ENCODE measurements at places on chromosomes 4 and X.

DNA sequence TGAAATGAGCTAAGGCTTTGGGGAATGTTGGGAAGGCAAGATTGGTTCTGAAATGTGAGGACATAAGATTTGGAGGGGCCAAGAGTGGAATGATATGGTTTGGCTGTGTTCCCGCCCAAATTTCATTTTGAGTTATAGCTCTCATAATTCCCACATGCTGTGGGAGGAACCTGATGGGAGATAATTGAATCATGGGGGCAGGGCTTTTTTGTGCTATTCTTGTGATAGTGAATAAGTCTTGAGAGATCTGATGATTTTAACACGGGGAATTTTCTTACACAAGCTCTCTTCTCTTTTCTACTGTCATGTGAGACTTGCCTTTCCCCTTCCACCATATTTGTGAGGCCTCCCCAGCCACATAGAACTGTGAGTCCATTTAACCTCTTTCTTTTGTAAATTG lies 157.6 kb upstream of the C1QTNF7 start:
- DNase-seq: no peak

DNA sequence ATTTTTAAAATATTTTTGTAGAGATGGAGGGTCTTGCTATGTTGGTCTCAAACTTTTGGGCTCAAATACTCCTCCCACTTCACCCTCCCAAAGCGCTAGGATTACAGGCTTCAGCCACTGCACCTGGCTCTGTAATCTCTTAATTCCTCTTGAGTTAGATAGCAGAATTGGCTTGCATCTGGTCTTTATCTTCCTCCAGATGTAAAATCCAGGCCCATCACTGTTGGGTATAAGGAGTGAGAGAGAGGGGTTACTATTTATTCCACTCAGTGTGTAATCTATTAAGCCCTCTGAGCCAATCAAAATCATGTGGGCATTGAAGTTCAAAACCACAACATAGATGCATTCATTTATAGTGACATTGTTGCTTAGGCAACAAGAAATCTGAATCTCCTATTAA lies 33.9 kb downstream of the ANK2 start:
- DNase-seq: no peak

- no peak for DNase-seq
Measured at GRCh38 chr4:183853548-183853940, 51.6 kb upstream of the STOX2 start.

- DNase-seq: no peak
Measured at GRCh38 chr4:39565878-39566600, 38.8 kb upstream of the UGDH start.

DNA sequence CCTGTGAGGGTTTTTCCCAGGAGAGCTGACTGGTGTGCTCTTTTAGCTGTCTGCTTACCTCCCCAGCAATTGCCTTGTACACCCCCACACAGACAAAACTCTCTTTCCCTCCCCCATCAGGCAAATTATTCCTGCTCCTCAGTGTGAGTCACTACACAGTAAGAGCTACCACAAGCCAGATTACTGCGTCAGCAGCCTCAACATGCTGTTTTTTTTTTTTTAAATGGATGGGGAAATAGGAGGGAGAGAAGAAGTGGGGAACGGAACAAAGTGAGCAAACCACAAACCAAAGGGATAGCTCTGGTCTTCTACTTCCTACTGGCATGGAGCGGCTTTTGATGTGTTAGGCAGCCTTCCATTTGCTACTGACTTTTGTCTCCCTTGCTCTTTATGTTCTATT lies 107.5 kb upstream of the ACSL4 start:
- DNase-seq: peak; percentile 82

DNA sequence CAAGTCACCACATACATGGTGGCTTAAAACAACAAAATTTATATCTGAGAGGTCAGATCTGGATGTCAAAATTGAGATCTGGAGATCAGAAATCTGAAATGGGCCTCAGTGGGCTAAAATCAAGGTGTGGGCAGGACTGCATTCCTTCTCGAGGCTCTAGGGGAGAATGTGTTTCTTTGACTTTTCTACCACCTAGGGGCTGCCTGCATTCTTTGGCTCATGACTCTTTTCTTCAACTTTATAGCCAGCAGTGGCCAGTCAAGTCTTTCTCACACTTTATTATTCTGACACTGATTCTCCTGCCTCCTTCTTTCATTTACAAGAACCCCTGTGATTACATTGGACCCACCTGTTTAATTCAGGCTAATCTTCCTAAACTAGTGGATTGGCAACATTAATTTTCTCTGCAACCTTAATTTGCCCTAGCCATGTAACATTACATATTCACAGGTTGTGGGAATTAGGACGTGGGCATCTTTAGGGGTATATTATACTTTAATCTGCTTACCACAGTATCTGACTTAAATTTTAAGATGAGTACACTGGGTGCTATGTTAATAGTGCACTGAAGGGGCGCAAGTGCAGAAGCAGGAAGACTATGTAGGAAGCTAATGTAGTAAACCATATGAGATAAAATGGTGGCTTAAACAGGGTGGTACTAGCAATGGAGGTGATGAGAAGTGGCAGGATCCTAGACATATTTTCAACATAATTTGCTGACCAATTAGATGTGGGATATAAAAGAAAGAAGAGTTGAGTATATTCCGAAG lies 188.0 kb downstream of the SLC4A4 start:
- DNase-seq: no peak

DNA sequence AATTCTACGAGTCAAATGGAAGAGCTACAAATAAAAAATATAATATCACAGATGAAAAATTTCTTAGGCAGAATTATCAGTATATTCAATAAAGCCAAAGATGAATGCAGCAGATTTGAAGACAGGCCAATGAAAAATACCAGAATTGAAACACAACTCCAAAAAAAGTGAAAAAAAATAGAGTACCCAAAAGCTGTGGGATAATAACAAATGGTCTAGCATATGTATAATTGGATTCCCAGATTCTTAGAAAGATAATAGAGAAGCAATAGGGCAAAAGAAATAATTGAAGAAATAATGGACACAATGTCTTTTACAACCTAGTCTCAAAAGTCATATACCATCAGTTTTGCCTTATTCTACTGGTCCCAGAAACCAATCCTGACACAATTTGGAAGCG lies 4.4 kb downstream of the ANAPC10 start:
- DNase-seq: no peak

DNA sequence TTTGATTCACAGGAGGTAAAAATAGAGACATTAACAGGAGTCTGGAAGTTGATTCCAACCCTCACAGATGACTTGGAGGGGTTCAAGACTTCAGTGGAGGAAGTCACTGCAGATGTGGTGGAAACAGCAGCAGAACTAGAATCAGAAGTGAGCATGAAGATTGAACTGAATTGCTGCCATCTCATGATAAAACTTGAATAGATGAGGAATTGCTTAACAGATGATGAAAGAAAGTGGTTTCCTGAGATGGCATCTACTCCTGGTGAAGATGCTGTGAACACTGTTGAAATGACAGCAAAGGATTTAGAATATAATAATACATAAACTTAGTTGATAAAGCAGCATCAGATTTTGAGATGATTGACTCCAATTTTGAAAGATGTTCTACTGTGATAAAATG lies 76.5 kb downstream of the RELL1 start:
- DNase-seq: peak; percentile 36

DNA sequence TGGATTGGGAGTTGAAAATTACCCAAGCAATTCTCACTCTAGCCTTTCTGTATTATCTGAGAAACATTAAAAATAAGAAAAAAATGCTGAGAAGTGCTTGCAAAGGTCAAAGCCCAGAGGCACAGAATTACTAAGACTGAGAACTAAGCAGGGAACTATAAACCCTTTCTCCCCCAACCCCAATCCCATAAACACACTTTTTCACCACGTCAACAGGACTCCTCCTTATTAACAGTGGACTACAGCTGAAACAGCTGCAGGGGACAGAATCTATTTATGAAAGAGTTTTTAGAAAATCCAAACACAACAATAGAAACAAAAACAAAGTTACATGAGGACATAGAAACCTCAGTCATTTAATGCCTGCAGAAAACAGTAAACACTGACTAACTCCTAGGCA lies 984.1 kb downstream of the TRAM1L1 start:
- DNase-seq: no peak

- DNase-seq: no peak
Measured at GRCh38 chr4:159079074-159079473, 23.8 kb upstream of the RAPGEF2 start.

DNA sequence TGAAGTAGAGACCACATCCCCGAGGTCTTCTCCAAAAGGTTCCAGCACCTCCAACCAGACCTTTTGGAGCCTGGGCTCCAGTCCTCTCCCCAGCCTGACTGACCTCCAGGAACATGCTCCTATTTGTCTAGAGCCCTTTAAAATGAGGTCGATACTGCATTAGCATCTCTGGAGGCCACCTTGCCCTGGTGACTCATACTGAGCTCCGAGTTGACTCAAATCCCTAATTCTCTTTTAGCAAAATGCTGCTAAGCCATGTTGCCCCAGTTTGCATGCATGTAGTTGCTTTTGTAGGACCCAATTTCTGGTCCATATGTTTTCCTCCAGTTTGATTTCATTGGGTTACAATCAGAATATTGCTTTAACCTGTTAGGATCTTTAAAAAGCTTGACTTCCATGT lies 43.5 kb upstream of the CITED1 start:
- no peak for DNase-seq

- DNase-seq: no peak
Measured at GRCh38 chr4:122619611-122620010, 1.3 kb downstream of the IL21 start.

GRCh38 chrX:23790155-23790497 lies 7.2 kb downstream of the SAT1 start:
- DNase-seq: no peak

DNA sequence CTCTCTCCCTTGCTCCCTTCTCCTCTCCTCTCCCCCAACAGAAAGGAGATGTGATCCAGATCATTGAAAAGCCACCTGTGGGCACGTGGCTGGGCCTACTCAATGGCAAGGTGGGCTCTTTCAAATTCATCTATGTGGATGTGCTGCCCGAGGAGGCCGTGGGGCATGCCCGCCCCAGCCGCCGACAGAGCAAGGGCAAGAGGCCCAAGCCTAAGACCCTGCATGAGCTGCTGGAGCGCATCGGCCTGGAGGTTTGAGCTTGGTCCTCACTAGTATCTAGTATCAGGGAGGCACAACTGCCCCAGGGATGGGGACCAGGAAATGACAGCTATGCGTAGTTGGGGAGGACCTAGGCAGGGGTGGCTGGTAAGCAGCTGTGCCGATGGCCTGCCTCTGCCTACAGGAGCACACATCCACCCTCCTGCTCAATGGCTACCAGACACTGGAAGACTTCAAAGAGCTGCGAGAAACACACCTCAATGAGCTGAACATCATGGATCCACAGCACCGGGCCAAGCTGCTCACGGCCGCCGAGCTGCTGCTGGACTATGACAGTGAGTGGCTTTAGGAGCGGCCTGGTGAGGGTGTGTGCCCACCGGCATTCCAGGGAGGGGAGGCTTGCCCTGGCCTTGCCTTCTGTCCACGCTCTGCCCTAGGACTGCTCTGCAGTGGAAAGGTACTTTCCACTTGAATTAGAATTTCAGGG lies 13.0 kb downstream of the SASH3 start:
- DNase-seq: no peak
